NCI-H2081 treated with DMSO at 0.1 percent for 48 hours (cell line): ENCODE measurements at places on chromosomes 4 and X.

- no peak for DNase-seq
Measured at GRCh38 chr4:40506492-40506891, 123.2 kb downstream of the RBM47 start.

DNA sequence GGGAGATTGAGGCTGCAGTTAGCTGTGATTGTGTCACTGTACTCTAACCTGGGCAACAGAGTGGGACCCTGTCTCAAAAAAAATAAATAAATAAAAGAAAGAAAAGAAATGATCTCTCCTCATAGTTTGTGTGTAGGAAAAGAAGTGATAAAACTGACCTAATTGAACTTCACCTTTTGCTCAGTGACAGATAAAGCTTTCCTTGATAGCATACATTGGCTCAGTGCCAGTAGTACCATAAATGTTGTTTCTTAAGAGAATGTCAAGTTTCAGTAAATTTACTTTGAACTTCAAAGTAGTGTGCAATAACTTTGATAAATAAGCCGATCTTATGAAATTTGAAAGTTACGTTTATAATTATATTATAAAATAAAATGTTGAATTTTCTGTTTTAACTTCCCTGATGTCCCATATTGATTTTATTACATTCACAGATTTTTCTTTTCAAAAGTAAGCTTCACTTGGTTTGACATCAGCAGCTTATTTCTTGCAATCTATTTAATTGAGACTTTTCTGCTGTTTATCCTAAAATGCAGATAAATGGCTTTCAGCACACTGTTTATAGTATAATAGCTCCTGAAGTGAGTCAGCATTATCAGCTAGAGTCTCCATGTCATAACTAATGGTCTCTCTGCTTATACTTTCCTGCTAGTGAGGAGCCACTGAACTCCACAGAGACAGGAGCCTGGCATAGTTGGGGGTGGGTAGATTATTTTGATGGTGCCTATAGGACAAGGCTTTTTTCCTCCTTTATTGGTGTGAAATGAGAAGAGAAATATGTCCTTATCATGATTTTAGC is 330.1 kb downstream of the BMPR1B start:
- DNase-seq: no peak

DNA sequence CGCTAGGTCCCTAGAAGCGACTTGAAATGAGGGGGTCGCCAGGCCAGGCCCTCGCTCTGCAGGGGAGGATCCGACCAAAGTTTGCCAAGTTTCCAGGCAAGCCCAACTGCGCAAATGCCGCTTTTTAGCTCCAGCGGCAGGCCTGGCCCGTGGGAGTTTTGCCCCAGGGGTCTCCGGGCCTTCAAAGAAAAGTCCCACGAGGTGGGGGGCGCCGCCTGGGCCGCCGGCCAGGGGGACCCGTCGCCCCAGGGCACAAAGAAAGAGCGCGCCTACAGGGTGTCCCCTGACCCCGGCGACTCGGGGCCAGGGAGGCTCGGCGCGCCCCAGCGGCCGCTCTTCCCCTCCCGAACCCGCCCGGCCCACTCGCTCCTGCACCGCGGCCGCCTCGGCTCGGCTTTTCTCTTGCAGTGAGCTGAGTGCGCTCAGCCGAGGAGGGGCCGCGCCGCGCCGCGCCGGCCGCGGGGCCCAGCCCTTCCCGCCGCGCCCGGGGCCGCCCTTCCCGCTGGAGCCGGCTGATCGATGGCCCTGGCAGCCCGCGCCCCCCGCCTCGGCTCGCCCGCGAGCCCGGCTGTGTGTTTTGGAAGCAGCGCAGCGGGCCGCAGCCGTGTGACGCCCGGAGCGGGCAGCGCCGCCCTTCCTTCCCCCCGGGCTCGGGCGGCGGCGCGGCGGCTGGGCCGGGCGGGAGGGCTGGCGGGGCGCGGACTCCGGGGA is 754 bp upstream of the KLF3 start:
- no peak for DNase-seq

GRCh38 chr4:121827853-121828252 is 4.2 kb upstream of the CCNA2 start:
- no peak for DNase-seq

GRCh38 chrX:134865682-134866255 is 125.0 kb upstream of the SMIM10 start:
- no peak for DNase-seq

DNA sequence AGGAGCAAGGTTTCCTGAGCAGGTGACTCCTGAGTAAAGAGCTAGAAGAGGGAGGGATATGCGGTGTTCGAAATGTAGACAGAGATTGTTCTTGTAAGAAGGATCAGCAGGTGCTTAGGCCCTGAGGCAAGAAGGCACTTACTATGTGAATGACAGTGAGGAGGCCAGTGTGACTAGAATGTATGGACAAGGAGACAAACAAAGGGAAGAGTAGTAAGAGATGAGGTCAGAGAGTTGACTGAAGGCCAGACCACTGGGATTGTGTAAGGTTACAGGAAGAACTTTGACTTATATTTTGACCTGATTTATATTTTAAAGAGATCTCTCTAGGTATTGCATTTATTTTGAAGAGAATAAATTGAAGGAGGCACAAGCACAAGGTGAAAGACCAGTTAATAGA is 118.4 kb upstream of the ENPEP start:
- no peak for DNase-seq

DNA sequence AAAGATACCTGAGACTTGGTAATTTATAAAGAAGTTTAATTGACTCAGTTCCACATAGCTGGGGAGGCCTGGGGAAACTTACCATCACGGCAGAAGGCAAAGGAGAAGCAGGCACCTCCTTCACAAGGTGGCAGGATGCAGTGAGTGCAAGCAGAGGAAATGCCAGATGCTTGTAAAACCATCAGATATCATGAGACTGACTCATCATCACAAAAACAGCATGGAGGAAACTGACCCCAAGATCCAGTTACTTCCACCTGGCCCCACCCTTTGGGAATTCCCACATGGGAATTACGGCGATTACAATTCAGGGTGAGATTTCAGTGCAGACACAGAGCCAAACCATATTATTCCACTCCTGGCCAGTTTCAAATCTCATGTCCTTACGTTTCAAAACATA is 514.7 kb upstream of the SPANXN1 start:
- no peak for DNase-seq

DNA sequence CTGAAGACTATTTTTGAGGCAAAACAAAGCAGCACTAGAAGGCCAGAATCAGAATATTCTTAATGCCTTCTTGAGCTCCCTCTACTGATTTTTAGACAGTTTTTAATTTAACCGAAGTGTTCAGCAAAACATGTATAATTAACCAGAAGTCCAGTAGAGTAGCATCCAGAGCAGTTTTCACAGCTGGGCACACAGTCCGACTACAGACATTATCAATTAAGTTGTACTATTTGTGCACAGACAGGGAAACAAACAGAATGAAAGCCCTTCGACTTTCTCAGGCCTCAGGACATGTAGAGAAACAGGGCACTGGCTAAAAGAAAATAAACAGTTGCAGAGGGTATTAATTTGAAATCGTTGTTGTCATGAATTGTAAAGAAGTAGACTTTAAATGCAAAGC is 11.9 kb downstream of the FSTL5 start:
- DNase-seq: no peak

DNA sequence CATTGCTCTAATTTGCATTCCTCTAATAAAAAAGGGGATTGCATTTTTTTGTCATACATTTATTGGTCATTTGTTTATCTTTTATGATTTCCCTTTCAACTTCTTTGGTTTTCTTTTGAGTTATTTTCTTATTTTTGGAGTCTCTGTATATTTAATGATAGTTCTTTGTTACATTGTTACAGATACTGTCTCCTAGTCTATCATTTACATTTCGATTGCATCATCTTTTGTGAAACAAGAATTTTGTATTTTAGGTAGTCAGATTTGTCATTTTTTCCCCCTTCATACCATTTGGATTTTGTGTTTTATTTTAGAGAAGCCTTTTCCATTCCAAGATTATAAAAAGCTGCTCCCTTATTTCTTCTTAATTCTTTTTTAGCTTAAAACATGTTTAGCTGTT is 37.1 kb downstream of the SNX25 start:
- no peak for DNase-seq

DNA sequence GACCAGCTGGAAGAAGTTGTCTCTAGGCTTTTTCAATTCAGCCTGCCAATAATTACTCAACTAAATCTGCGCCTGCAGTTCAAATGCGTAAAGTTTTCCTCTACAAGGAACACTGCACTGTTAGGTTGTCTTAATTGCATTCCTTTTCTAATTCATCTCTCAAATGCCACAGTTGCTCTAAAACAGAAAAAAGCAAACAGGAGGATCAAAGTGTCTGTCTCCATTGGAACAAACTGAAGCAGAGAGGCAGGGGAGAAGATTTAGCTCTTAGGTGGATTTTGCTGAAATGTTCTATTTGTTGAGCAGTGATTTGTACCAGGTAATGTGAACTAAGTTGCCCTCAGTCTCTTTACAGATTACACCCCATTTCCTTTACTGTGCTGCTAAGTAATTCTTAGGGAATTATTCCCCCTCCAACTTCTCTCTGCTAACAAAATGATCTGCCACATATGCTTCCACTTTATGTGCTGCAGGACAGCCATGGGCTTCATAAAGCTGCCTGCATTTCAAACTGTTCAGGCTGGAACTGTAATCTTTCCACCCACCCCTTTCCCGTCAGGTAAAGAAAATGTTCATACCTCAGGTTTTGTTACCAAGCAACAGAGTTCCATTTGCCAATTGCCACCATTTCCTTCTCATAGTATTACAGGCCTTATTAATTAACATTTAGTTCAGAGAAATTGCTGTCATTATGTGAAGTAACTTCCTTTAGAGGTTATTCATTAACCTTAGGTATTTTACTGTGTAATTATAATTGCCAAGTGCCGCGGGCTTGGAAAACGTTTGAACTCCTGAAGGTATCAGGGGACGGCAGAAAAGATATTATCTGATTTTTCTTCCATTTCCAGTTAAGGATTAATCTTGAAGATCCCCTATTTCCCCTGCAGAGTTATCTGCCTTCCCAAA is 149.3 kb downstream of the SPRY1 start:
- DNase-seq: no peak

- DNase-seq: no peak
Measured at GRCh38 chr4:114077610-114078009, 98.2 kb upstream of the ARSJ start.

DNA sequence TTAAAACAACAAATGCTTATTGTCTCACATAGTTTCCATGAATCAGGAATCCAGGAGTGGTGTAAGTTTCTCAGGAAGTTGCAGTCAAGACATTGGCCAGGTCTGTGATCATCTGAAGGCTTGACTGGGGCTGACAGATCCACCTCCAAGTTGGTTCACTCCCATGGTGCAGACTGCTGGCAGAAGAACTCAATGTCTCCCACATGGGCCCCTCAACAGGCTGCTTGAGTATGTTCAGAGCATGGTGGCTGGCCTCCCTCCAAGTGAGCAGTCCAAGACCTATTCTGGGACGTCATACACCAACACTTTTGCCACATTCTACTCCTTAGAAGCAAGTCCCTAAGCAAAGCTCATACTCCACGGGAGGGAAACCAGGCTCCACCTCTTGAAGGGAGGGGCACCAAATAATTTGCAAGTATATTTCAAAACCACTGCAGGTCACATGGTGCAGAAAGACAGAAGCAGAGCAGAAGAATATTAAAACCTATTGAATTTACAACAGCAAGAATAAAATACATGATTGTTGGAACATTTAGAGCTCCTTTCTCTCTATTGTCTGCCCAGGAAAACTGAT is 35.3 kb downstream of the LGI2 start:
- no peak for DNase-seq

- no peak for DNase-seq
Measured at GRCh38 chrX:80812176-80812575, 2.5 kb upstream of the BRWD3 start.

GRCh38 chrX:100340491-100341141 is 69.5 kb downstream of the PCDH19 start:
- DNase-seq: no peak

- no peak for DNase-seq
Measured at GRCh38 chr4:11079171-11079570, 349.5 kb downstream of the HS3ST1 start.

- DNase-seq: no peak
Measured at GRCh38 chr4:168857546-168858314, 152.3 kb downstream of the CBR4 start.

GRCh38 chr4:23923141-23923540 is 33.3 kb upstream of the PPARGC1A start:
- no peak for DNase-seq

DNA sequence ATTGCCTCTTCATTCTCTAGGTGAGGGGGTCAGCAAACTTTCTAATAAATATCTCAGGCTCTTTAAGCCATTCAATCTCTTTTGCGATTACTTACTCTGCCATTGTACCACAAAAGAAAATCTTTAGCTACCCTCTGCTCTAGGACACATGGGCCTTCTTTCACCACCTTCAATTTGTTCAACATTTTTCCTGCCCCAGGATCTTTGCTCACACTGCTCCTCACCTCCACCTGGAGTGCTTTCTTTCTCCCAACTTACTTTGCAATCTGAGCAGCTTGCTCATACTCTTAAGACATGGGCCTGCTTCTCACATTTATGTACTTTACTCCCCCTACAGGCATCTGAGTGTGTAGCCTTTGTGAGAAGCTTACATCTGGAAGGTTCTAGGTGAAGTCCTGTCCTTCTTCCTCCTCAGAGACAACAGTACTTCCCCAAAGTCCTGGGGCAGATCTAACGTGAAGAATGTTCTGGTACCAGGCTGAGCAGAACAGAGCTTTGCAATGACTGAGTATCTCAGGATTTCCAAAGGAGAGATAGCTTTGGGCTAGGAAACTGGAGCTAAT is 55.0 kb upstream of the PRDM5 start:
- DNase-seq: no peak

DNA sequence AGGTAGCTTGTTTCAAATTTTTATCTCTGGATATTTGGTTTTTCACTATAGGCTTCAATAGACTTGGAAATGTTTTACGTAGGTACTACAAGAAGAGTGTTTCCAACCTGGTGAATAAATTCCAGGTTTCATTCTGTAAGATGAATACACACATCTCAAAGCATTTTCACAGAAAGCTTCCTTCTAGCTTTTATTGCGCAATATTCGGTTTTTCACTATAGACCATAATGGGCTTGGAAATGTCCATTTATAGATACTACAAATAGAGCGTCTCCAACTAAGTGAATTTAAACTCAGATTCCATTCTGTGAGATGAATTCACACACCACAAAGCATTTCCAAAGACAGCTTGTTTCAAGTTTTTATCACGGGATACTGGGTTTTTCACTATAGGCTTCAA is 857.7 kb upstream of the HS3ST1 start:
- no peak for DNase-seq

GRCh38 chr4:306551-306961 is 1.3 kb upstream of the ZNF732 start:
- DNase-seq: no peak

DNA sequence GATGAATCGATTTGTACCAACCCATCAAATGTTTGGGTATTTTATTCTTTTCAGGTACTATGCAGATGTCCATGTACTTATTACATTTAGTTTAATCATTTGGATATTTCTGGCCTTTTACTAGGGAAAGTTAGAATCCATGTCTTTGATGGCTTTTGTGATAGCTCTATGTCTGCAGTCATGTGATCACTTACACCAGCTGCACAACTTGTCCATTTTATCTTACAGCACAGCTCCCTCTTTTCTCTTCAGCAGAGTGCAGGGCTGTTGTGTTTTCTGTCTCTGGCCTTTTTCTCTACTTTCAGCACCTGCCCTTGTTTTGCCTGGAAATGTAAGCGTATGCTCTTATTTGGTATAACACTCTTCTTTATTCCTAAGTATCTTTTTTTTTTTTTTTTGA is 30.6 kb downstream of the WWC2 start:
- no peak for DNase-seq

GRCh38 chr4:112183252-112183651 is 38.0 kb downstream of the FAM241A start:
- DNase-seq: no peak
